Smooth muscle cell of bladder (primary cell): ENCODE measurements at places on chromosomes 5 and 9. TPM values are rescaled to one million over a fixed set of nuclear protein-coding genes. Genes with fewer than 3 reads are reported as not detected.

HMHB1 gene
- not detected in 2 replicates for total RNA-seq

NR5A1 gene
- not detected in 2 replicates for total RNA-seq

TRIP13 gene
- total RNA-seq = 3.4 and 4.6 TPM in 2 replicates

PFN3 gene
- not detected in 2 replicates for total RNA-seq

PCDHA1 gene
- total RNA-seq = under 0.01 TPM in 2 replicates

TAS2R1 gene
- not detected in 2 replicates for total RNA-seq

ZBED3 gene
- total RNA-seq = 0.28 and 0.57 TPM in 2 replicates

ZDHHC11B gene
- under 0.01 and 0.09 TPM in 2 replicates for total RNA-seq

TNC gene
- total RNA-seq = 46.8 and 73.0 TPM in 2 replicates

KIF12 gene
- not detected in 2 replicates for total RNA-seq

CHSY3 gene
- 7.7 and 14.1 TPM in 2 replicates for total RNA-seq

SPATA31D4 gene
- not detected in 2 replicates for total RNA-seq

PRKAA1 gene
- 120 and 131 TPM in 2 replicates for total RNA-seq

CD72 gene
- 1.6 and 1.7 TPM in 2 replicates for total RNA-seq

MBLAC2 gene
- total RNA-seq = 2.8 TPM in 2 replicates

ECPAS gene
- 110 and 118 TPM in 2 replicates for total RNA-seq

GNPDA1 gene
- 43.2 and 61.6 TPM in 2 replicates for total RNA-seq

LCN9 gene
- not detected in 2 replicates for total RNA-seq

SUSD3 gene
- 1.1 and 1.6 TPM in 2 replicates for total RNA-seq

LRRTM2 gene
- total RNA-seq = 0.18 and 0.57 TPM in 2 replicates

PCDHB14 gene
- 0.46 and 0.85 TPM in 2 replicates for total RNA-seq

STPG3 gene
- not detected in 2 replicates for total RNA-seq

TMEM174 gene
- not detected in 2 replicates for total RNA-seq

LTC4S gene
- total RNA-seq = 0.65 TPM in 1 of 2 replicates, not detected in the other

PKD2L2 gene
- total RNA-seq = 0.18 TPM in 1 of 2 replicates, not detected in the other

SMIM33 gene
- not detected in 2 replicates for total RNA-seq

EDIL3 gene
- total RNA-seq = 12.4 and 18.2 TPM in 2 replicates

DDX4 gene
- not detected in 2 replicates for total RNA-seq

ENTREP1 gene
- not detected in 2 replicates for total RNA-seq
